ENCODE measurements at places on chromosomes 5 and 9. TPM values are rescaled to one million over a fixed set of nuclear protein-coding genes. Genes with fewer than 3 reads are reported as not detected.

PCDHB15 gene
- total RNA-seq = not detected

GRCh38 chr5:181223729-181224389 is 778 bp downstream of the TRIM41 start:
- DNase-seq = peak; percentile 71

C6 gene
- not detected for total RNA-seq

DNA sequence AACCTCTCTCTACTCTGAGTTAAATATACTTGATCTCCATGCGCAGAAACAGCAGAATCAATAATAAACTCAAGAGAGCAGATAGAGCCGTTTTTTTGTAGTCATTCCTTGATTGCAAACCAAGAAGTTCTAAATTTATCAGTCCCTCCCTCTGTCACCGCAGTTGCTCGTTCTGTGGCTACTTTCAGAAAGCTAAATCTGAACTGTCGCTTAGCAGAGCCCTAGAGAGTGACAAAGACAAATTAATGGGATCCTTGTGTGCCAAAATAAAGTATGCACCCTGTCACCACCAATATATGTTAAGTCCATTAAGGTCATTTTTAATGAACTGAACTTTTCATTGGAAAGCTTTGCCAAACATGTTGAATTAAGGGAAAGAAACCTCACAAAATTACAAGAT is 218.3 kb downstream of the ADAMTSL1 start:
- no peak for DNase-seq

- no peak for DNase-seq
Measured at GRCh38 chr5:35850967-35851680, 5.6 kb upstream of the IL7R start.

- DNase-seq = no peak
Measured at GRCh38 chr9:132082188-132082587, 2.5 kb upstream of the MED27 start.

- DNase-seq = no peak
Measured at GRCh38 chr9:3200331-3200774, 325.4 kb downstream of the RFX3 start.

INIP gene
- total RNA-seq = 35.1 TPM

ARSI gene
- not detected for total RNA-seq

DNA sequence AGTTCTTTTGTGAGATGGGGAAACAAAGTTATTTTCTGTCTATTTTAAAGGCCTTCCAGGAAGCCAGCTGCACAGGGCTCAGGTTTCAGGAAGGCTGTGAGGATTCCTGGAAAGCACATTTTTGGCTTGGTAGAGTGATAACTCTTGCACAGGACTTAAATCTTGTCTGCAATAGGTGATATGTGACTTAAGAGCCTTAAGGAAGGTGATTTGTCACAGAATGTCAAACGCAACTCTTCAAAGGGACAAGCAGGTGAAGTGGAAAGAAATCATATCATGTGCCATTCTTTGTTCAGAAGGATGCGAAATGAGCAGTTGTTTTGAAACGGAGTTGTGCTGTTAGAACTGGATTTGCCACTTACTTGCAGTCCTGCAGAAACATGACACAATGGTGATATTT is 459.3 kb downstream of the MAT2B start:
- DNase-seq = no peak

GRXCR2 gene
- not detected for total RNA-seq

GRCh38 chr5:169085212-169085611 is 215.7 kb downstream of the SLIT3 start:
- DNase-seq = no peak

GRCh38 chr5:73122875-73123810 is 2.8 kb downstream of the TMEM171 start:
- no peak for DNase-seq

OXCT1 gene
- total RNA-seq = 117 TPM

GRCh38 chr5:133652951-133653759 is 40.8 kb upstream of the FSTL4 start:
- no peak for DNase-seq

DNA sequence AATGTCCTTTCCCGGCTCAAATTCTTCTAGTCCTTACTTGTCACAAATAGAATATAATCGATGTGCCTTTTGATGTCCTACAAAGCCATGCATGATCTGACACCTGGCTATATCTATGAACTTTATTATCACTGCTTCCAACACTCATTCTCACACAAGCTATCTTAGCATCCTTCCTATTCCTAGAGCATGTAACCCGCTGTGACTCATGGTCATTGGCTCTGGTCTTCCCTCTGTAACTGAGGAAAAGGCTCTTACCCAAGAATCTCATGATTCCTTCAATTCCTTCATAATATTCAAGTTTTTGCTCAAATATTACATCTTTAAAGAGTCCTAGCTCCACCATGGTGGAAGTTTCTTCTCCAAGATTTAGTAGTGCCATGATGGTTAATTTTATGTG is 480.0 kb upstream of the PAPPA start:
- no peak for DNase-seq

Data from activated CD4-positive, alpha-beta memory T cell treated with anti-CD3 and anti-CD28 coated beads for 36 hours (primary cell).